ENCODE measurements at places on chromosomes 13 and 19. TPM values are rescaled to one million over a fixed set of nuclear protein-coding genes. Genes with fewer than 3 reads are reported as not detected.
A peak's percentile ranks its signal among the peaks of the same experiment; 100 is the strongest.

GRCh38 chr19:48950159-48950558 is 4.5 kb upstream of the BAX start:
- H3K27me3 ChIP-seq, result no peaks in the 10 kb centered on the region
- DNase-seq, result no peak
- H3K36me3 ChIP-seq, result no peaks in the 10 kb centered on the region

Gene SGCG
- total RNA-seq, result not detected

Gene PSG1
- not detected for total RNA-seq

Gene CCDC194
- not detected for total RNA-seq

Gene ZNF329
- total RNA-seq, result 18.2 TPM

Gene TPTE2
- 1.2 TPM for total RNA-seq

DNA sequence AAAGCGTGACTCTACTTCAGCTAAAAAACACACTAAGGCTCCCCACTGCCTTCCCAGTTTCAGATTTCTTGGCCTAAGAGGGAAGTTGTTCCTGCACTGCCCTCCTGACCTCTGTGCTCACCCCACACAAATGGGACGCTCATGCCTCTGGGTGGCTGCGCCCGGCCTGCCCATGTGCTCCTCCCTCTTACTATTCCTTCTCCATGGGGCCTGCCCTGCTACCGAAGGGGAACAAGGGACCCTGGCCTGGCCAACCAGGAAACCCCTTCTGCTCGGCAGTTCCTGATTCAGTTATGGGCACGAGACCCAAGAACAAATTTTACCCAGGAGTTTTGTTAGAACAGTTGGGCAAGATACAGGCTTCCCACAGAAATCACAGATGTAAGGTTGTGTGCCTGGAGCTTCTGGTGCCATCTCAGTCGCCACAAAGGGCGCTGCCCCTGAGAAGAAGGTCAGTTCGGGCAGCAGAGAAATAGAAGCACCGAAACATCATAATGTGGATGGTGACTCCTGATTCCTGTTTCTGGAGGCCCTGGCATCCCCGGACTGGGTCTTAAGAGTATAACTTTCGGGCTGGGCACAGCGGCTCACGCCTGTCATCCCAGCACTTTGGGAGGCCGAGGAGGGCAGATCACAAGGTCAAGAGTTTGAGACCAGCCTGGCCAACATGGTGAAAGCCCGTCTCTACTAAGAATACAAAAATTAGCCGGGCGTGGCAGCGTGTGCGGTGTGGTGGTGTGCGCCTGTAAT is 5.4 kb upstream of the PLPP2 start:
- no peak overlapping the region for H3K27ac ChIP-seq
- H3K4me1 ChIP-seq, result peaks cover 34% of the 10 kb centered on the region
- no peak for DNase-seq
- H3K36me3 ChIP-seq, result no peaks in the 10 kb centered on the region
- H3K27me3 ChIP-seq, result peaks cover 37% of the 10 kb centered on the region

Gene OR7D2
- total RNA-seq, result 0.29 TPM

DNA sequence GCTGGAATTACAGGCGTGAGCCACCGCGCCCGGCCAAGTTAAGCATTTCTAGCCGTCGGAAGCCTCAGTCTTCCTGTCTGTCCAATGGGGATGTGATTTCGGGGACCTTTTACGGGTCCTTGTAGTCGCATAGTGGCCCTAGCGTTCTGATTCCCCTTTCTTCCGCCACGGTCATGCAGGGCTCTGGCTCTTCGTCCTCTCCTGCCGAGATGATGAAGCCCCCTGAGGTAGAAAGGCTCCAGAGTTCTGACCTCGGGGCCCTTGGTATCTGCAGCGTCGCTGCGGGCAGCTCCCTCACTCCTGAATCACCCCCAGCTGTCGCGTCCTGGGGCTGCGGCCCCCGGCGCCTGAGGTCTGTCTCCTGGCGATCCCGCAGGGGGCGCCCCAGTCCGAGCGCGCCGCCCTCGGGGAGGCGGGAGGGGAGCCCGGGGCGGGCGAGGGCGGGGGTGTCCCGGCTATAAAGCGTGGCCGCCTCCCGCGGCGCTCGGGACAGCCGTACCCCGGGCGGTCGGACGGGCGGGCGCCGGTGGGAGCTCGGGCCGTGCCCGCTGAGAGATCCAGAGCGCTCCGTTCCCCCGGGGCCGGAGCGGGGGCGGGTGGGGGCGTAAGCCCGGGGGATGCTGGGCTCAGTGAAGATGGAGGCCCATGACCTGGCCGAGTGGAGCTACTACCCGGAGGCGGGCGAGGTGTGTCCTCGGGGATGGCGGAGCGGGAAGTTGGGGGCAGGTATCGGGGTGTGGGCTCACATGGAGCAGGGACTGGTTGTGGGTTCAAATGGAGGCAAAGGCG is at the start of gene FOXA3:
Gene FOXA3 (plus strand): TSS at position 487 of the 789 bp plus-strand sequence. CDS start 131 bp downstream, at position 618.
- H3K4me1 ChIP-seq, result peaks cover 24% of the 10 kb centered on the region
- DNase-seq, result peak; percentile 89
- H3K27ac ChIP-seq, result peak within 1 kb of the TSS; percentile 78
- H3K36me3 ChIP-seq, result peaks cover 20% of the 10 kb centered on the region

DNA sequence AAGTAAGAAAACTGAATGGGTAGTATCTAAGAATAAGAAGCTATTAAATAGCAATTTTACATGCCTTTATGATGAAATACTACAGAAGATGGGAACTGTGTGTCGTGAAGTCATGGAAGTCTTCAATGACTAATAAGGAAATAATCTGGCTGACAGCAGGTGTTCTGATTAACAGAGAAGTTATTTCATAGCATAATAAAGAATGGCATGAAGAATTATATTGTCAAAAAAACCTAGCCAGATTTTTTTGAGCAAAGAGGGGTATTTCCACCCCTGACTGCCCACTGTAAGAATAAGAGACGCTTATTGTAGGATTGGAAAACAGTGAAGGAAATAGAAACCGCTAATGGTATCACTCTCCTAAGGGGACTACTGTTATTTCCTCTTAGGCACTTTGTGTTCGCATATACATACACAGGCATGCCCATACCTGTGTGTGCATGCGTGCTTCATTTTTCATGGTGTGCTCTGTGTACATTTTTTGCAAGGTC is 318.8 kb downstream of the SHISA2 start:
- H3K36me3 ChIP-seq, result no peaks in the 10 kb centered on the region
- no peaks in the 10 kb centered on the region for H3K27me3 ChIP-seq
- H3K4me3 ChIP-seq, result no peak overlapping the region
- H3K4me1 ChIP-seq, result peaks cover 6% of the 10 kb centered on the region
- H3K27ac ChIP-seq, result no peak overlapping the region
- no peak for DNase-seq

Gene PROZ
- total RNA-seq, result not detected

GRCh38 chr13:98987275-98987674 is 9.4 kb upstream of the DOCK9 start:
- no peak for DNase-seq
- no peaks in the 10 kb centered on the region for H3K36me3 ChIP-seq
- H3K27ac ChIP-seq, result no peak overlapping the region
- H3K4me1 ChIP-seq, result peaks cover 9% of the 10 kb centered on the region

DNA sequence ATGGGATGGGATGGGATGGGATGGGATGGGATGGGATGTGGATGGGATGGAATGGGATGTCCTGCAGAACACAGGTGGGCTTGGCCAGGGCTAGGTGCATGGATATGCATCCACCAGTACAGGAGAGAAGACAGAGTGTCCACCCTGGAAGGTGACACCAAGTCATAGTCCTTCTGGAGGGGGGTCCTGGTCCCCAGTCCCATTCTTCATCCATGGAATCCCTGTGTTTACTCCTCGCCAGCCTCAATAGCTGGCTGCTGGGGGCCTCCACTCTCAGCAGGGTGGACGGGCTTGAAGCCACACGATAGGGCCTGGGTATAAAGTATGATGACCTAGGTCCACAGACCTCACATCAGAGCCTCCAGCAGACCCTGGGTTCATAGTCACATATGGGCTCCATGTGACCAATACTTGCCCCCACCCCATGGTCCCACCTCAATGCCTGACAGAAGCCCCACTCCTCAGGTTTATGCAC is 40.1 kb downstream of the RFX2 start:
- no peak overlapping the region for H3K4me3 ChIP-seq
- no peak overlapping the region for H3K27ac ChIP-seq
- H3K27me3 ChIP-seq, result no peaks in the 10 kb centered on the region
- no peak for DNase-seq

DNA sequence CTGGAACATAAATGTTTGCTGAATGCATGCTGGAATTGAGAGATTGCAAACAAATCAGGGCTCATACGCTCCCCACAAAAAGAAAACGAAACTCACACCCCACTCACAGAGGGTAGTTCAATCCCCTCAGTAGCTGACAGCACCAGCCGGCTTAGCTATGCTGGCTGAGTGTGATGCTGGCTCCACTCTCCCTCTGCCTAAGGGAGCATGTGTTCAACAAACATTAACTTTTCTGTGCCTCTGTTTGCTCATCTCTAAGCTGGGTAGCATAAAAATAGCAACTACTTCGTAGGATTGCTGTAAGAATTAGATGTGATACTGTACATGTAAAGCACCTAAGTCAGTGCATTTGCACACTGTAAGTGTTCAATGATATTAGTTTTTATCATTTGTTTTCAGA is 282.6 kb downstream of the FOXO1 start:
- no peaks in the 10 kb centered on the region for H3K27me3 ChIP-seq
- H3K27ac ChIP-seq, result no peak overlapping the region
- H3K4me1 ChIP-seq, result no peaks in the 10 kb centered on the region

- H3K4me1 ChIP-seq, result peaks cover 24% of the 10 kb centered on the region
- no peaks in the 10 kb centered on the region for H3K36me3 ChIP-seq
- H3K27me3 ChIP-seq, result no peaks in the 10 kb centered on the region
- H3K4me3 ChIP-seq, result no peak overlapping the region
Observed at GRCh38 chr19:7224209-7224686, 70.0 kb downstream of the INSR start.

DNA sequence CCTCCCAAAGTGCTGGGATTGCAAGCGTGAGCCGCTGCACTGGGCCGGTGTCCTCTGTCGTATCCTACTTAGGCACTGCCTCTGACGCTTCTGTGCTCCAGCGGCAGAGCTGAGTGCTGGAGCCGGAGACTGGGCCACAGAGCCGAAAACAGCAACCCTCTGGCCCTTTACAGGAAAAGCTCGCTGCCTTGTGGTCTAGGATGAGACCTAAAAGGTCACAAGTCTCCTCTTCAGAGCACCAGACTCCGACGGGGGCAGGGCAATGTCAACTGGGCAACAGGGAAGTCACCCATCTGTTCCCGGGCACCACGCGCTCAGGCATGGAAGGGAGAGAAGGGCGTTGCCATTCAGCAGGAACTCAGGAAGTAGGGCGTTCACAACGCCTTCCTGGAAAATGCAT is 91.7 kb downstream of the GADD45B start:
- no peaks in the 10 kb centered on the region for H3K27me3 ChIP-seq
- DNase-seq, result no peak
- H3K27ac ChIP-seq, result peak overlapping the region; percentile 46
- H3K4me1 ChIP-seq, result peaks cover 9% of the 10 kb centered on the region
- no peak overlapping the region for H3K4me3 ChIP-seq
- no peaks in the 10 kb centered on the region for H3K36me3 ChIP-seq

GRCh38 chr13:84646957-84647356 is 764.7 kb upstream of the SLITRK1 start:
- H3K27me3 ChIP-seq, result no peaks in the 10 kb centered on the region
- no peak overlapping the region for H3K27ac ChIP-seq
- no peaks in the 10 kb centered on the region for H3K4me1 ChIP-seq

- peak; percentile 60 for DNase-seq
- no peaks in the 10 kb centered on the region for H3K36me3 ChIP-seq
- no peak overlapping the region for H3K4me3 ChIP-seq
Observed at GRCh38 chr19:49585023-49585422, 3.9 kb downstream of the PRRG2 start.

- no peaks in the 10 kb centered on the region for H3K36me3 ChIP-seq
- H3K4me1 ChIP-seq, result peaks cover 41% of the 10 kb centered on the region
- no peak overlapping the region for H3K4me3 ChIP-seq
- DNase-seq, result no peak
- no peak overlapping the region for H3K27ac ChIP-seq
Observed at GRCh38 chr19:8357007-8357521, 6.9 kb upstream of the ANGPTL4 start.

GRCh38 chr13:35086667-35087066 is 144.6 kb downstream of the NBEA start:
- no peak overlapping the region for H3K27ac ChIP-seq
- no peak for DNase-seq
- no peaks in the 10 kb centered on the region for H3K27me3 ChIP-seq
- H3K4me1 ChIP-seq, result no peaks in the 10 kb centered on the region

Measured in stomach (tissue), 19 donors.